T-cell (primary cell): ENCODE measurements at places on chromosomes 16 and 17. TPM values are rescaled to one million over a fixed set of nuclear protein-coding genes. Genes with fewer than 3 reads are reported as not detected.

The ACSM2A gene
- total RNA-seq, result not detected

The NMT1 gene
- total RNA-seq, result 127 TPM

The TBC1D28 gene
- total RNA-seq, result not detected

The NLRC5 gene
- total RNA-seq, result 711 TPM

DNA sequence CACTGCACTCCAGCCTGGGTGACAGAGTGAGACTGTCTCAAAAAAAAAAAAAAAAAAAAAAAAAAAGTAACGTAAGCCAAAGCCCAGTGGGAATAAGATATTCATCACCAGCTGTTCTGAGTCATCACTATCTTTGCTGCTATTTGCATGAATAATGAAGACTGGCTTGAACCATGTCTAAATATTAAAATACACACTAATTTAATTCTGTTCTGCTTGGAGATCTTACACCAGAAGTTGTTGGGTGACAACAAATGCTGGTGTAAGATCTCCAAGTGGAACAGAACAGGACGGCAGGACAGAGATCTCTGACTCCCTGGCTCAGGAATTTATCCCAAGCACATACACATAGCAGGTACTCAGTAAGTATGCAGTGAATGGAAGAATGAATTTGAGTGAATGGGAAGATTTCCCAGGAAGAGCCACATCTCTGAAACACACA is 19.6 kb downstream of the DNAH17 start:
- H3K27me3 ChIP-seq, result peaks cover 2% of the 10 kb centered on the region
- DNase-seq, result no peak
- H3K36me3 ChIP-seq, result no peaks in the 10 kb centered on the region
- H3K4me1 ChIP-seq, result peaks cover 8% of the 10 kb centered on the region
- H3K4me3 ChIP-seq, result no peak overlapping the region

DNA sequence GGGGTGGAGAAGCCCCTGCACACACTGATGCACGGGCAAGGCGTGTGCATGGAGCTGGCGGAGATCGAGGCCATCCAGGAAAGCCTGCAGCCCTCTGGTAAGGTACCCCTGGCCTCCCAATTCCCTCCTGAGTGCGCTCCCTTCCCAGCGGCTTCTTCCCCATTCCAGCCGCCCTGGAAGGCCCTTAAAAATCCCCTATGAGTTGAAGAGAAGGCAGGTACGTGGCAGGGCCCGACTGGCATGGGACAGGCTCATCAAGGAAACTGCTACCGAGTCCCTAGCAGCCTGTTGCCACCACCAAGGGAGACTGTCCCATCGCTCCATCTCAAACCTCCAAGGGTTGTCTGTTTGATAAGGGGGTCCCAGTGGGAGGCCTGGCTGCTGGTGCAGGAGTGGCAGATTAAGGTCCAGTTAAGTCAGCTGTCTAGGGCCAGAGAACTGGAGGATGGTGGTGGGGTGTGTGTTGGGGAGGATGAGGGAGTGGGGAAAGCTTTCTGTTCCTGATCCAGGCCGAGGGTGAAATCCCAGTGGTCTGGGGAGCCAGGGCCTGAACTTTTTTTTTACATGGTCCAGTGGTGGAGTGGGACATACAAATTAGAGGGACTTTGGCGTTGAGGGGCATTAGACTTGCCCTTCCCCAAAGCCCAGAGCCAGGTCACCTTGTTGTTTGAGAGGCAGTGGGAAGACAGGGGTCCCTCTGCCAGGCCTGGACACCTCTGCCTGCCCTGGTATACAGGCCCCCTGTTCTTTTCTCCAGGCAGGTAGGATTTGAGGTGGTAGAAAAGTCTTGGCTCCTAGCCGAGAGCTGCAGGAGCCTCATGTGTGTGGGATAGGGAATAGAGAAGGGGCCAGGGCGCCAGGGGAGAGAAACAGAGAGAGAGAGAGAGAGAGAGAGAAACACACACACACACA is 994 bp downstream of the IGFBP4 start:
- peaks cover 29% of the 10 kb centered on the region for H3K27me3 ChIP-seq
- peaks cover 44% of the 10 kb centered on the region for H3K4me1 ChIP-seq
- H3K36me3 ChIP-seq, result no peaks in the 10 kb centered on the region
- H3K4me3 ChIP-seq, result peak overlapping the region; percentile 52

DNA sequence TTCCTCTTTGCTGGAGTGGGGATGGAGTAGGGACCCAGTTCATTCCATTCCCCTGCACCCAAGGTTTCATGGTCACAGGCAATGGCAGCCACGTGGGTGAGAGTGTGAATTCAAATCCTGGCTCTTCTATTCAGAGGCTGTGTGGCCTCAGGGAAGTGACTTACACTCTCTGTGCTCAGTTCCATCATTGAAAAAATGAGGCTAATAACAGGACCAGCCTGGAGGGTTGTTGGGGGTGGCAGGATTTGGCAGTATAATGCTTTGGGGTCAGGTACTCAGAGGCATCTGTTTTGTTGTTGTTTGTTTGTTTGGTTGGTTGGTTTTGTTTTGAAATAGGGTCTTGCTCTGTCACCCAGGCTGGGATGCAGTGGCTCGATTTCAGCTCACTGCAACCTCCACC is 2.2 kb upstream of the CRISPLD2 start:
- peaks cover 42% of the 10 kb centered on the region for H3K27me3 ChIP-seq
- H3K36me3 ChIP-seq, result no peaks in the 10 kb centered on the region
- no peak overlapping the region for H3K4me3 ChIP-seq
- no peak overlapping the region for H3K27ac ChIP-seq
- H3K4me1 ChIP-seq, result peaks cover 7% of the 10 kb centered on the region
- no peak for DNase-seq

DNA sequence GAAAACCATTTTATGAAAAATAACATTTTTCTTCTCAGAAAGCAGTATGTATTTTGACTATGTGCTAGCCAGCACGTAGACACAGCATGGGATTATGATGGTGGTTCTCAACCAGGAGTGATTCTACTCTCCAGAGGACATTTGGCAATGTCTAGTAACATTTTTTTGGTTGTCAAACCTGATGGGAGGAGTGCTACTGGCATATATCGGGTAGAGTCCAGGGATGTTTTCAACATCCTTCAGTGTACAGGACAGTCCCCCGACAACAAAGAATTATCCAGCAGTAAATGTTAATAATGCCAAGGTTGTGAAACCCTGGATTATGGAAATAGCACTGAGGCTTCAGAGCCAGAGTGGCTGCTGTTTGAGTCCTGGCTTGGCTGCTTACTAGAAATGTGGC is 27.7 kb downstream of the AP2B1 start:
- no peaks in the 10 kb centered on the region for H3K27me3 ChIP-seq
- peaks cover 32% of the 10 kb centered on the region for H3K36me3 ChIP-seq
- H3K27ac ChIP-seq, result no peak overlapping the region
- DNase-seq, result no peak
- no peak overlapping the region for H3K4me3 ChIP-seq

DNA sequence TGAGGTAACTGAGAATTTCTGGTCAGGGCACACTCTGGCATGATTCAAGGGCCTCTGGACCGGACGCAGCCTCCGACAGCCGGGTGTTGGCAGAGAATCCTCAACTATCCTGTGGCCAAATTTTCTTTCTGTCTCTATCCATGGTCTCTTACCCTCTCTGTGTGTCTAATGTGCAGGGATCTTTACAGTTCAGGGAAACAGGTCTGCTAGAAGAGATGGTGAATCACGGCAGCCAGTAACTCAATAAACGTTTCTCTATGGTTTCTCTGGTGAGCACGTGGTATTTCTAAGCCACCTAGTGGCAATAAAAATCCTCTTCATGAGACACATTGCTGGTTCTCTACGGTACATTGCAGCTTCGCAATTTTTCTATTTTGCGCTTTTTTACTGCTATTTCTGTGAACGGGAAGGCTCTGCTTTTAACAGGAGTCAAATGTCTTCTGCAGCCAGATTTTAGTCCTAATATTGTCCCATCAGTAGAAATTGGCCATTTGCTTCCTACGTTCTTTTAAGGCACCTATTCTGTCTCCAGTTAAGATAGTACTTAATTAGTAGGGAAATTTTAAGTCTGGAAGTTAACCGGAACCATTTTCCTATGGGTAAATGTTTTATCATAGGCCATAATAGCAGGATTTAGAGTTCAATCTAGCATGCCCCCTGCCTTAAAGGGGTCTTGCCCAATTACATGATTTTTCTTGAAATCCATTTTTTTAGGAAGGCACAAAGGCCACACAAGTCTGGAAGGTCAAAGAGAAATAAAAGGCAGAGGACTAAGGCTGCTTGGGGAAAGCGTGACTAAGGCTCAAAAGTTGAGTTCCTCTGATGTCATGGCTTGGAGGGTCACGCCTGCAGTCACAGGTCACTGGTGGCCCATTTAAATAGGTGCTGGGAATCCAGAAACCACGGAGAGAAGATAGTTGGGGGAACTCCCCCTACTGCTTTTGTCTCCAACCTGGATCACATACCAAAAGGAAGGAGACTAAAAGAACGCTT is 31.5 kb downstream of the QPRT start:
- H3K27ac ChIP-seq, result no peak overlapping the region
- H3K4me3 ChIP-seq, result no peak overlapping the region
- no peaks in the 10 kb centered on the region for H3K27me3 ChIP-seq
- DNase-seq, result peak; percentile 26

The SMIM5 gene
- total RNA-seq, result 0.35 TPM

DNA sequence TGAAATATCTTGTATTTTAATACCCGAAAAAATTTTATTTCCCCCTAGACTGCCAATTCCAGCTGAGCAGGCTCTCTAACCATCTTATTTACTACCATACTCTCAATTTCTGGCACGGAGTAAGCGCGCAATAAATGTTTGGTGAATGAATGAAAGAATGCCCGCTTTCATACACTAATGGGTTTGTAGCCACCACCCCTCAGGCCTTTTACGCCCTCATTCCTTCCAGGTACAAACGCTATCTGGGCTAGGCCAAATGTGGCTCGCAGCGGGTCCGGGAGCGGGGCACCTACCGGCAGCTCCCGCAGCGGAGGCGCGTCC is 536 bp upstream of the PLD2 start:
- DNase-seq, result no peak
- H3K4me1 ChIP-seq, result peaks cover 3% of the 10 kb centered on the region
- H3K27ac ChIP-seq, result no peak overlapping the region
- peak overlapping the region; percentile 49 for H3K4me3 ChIP-seq

The TEKT1 gene
- not detected for total RNA-seq

- no peaks in the 10 kb centered on the region for H3K36me3 ChIP-seq
- H3K4me3 ChIP-seq, result no peak overlapping the region
- peaks cover 6% of the 10 kb centered on the region for H3K27me3 ChIP-seq
Observed at GRCh38 chr17:74402048-74402447, 29.8 kb upstream of the GPRC5C start.

- peak overlapping the region; percentile 40 for H3K27ac ChIP-seq
- no peak overlapping the region for H3K4me3 ChIP-seq
- DNase-seq, result no peak
- peaks cover 5% of the 10 kb centered on the region for H3K36me3 ChIP-seq
Observed at GRCh38 chr17:48915459-48916282, 7.5 kb downstream of the UBE2Z start.

The UTS2R gene
- total RNA-seq, result not detected

DNA sequence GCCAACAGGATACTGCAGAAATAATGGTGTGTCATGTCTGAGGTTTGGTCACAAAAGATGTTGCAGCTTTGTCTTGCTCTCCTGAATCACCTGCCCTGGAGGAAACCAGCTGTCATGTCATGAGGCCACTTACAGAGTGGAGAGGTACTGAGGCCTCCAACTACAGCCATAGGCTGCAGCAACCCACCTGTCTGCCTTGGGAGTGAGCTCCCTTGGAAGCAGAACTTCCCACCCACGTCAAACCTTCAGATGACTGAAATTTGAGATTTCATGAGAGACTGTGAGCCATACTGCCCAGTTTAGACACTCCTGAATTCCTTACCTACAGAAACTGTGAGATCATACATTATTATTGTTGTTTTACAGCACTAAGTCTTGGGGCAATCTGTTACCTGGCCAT is 475.9 kb downstream of the HS3ST3B1 start:
- H3K4me1 ChIP-seq, result no peaks in the 10 kb centered on the region
- no peaks in the 10 kb centered on the region for H3K36me3 ChIP-seq
- DNase-seq, result no peak
- no peak overlapping the region for H3K4me3 ChIP-seq

- no peak overlapping the region for H3K27ac ChIP-seq
- H3K27me3 ChIP-seq, result no peaks in the 10 kb centered on the region
- H3K4me1 ChIP-seq, result no peaks in the 10 kb centered on the region
- DNase-seq, result no peak
- no peak overlapping the region for H3K4me3 ChIP-seq
Observed at GRCh38 chr17:8275421-8276290, 12.8 kb upstream of the RANGRF start.

The C17orf107 gene
- total RNA-seq, result 4.1 TPM

DNA sequence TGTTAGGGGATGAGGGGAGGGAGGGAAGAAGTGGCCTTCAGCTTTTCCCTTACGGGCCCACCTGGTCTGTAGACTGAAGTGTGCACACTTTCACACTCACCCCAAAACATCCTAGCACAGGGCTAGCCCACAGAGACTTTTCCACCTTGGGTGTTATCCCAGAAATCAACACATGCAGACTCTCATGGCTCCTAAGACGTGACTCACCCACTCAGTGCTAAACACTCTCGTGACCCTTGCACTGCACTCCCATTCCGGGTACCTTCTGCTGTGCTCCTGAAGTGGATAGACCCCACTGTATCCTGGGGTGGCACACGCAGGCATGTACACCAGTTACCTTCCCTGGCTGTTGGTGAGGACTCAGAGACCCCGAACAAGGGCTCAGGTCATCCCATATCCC is 23.0 kb upstream of the ABCC3 start:
- peaks cover 54% of the 10 kb centered on the region for H3K27me3 ChIP-seq
- H3K4me3 ChIP-seq, result no peak overlapping the region
- DNase-seq, result no peak
- no peak overlapping the region for H3K27ac ChIP-seq
- no peaks in the 10 kb centered on the region for H3K36me3 ChIP-seq

The CCL7 gene
- not detected for total RNA-seq

The KRTAP4-4 gene
- total RNA-seq, result not detected

- peaks cover 4% of the 10 kb centered on the region for H3K4me1 ChIP-seq
- H3K27ac ChIP-seq, result no peak overlapping the region
- H3K36me3 ChIP-seq, result no peaks in the 10 kb centered on the region
- no peak overlapping the region for H3K4me3 ChIP-seq
Observed at GRCh38 chr16:8591451-8591850, 1.1 kb upstream of the TMEM114 start.

DNA sequence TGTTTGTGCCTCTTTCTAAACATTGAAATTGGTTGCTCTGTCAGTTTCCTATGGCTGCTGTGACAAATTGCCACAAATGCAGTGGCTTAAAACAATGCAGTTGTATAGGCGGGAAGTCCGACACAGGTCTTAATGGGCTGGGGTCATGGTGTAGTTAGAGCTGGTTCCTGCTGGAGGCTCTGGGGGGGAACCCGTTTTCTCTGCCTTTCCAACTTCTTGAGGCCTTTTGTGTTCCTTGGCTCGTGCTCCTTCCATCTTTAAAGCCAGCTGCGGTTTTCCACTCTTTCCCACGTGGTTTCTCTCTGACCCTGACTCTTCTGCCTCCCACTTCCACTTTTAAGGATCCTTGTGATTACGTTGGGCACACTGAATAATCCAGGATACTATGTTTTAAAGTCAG is 12.5 kb downstream of the EPN2 start:
- no peaks in the 10 kb centered on the region for H3K36me3 ChIP-seq
- no peaks in the 10 kb centered on the region for H3K4me1 ChIP-seq
- no peak overlapping the region for H3K27ac ChIP-seq

- H3K27ac ChIP-seq, result no peak overlapping the region
- no peak overlapping the region for H3K4me3 ChIP-seq
- no peaks in the 10 kb centered on the region for H3K36me3 ChIP-seq
Observed at GRCh38 chr16:80666378-80667250, 125.8 kb downstream of the DYNLRB2 start.

- no peak overlapping the region for H3K27ac ChIP-seq
- peaks cover 26% of the 10 kb centered on the region for H3K36me3 ChIP-seq
- H3K4me1 ChIP-seq, result peaks cover 16% of the 10 kb centered on the region
- no peak overlapping the region for H3K4me3 ChIP-seq
Observed at GRCh38 chr16:87723226-87723623, 42.6 kb downstream of the KLHDC4 start.

- DNase-seq, result no peak
- peaks cover 8% of the 10 kb centered on the region for H3K36me3 ChIP-seq
- H3K27me3 ChIP-seq, result no peaks in the 10 kb centered on the region
- no peaks in the 10 kb centered on the region for H3K4me1 ChIP-seq
- H3K4me3 ChIP-seq, result no peak overlapping the region
Observed at GRCh38 chr17:80108036-80108971, 6.9 kb downstream of the GAA start.
